ENCODE measurements at places on chromosomes 5 and 9. TPM values are rescaled to one million over a fixed set of nuclear protein-coding genes. Genes with fewer than 3 reads are reported as not detected.

DNA sequence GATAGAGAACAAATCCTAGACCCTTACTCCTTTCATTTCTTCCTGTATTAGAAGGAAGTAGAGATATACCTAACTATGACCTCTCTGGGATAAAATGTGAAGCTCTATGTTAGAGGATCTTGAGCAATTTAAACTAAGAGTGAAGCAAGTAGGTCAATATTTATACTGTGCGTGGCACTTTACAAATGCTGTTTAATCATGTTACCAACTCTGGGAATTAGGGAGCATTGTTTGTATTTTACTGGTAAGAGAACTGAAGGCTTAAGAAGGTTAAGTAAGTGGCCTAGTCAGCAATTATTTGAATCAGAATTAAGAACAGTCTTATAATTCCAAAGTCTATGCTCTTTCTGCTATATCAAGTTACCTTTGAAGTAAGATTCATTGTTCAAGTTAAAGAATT is 12.0 kb downstream of the TNC start:
- DNase-seq: no peak

- no peak for DNase-seq
Measured at GRCh38 chr5:125891061-125891725, 532.0 kb upstream of the GRAMD2B start.

DNA sequence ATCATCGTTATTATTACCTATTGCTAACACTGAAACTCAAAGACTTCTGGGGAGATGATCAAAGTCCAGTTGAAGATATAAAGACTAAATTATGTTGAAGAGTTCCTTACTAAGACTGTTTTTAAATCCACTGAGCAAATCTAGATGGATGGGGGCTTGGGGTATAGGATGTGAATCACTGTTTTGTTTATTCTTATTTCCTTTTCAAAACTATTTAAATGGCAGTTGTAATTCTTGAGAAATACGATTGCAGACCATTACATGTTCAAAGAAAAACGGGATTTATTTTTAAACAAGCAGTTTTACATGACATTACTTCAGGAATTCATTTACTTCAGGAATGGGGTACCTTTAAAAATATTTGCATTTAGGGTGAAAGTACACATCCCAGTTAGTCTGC is 4.3 kb downstream of the RASGRF2 start:
- DNase-seq: no peak

Gene HK3
- not detected for total RNA-seq

Gene HEMGN
- total RNA-seq: not detected
